ENCODE measurements at places on chromosomes 4 and X. TPM values are rescaled to one million over a fixed set of nuclear protein-coding genes. Genes with fewer than 3 reads are reported as not detected.

The PROM1 gene
- 36.5 TPM for polyA plus RNA-seq

The FRAS1 gene
- 83.3 TPM for polyA plus RNA-seq

The OTUD6A gene
- polyA plus RNA-seq, result not detected

The SH3D19 gene
- polyA plus RNA-seq, result 27.5 TPM

The PABPC5 gene
- 5.3 TPM for polyA plus RNA-seq

DNA sequence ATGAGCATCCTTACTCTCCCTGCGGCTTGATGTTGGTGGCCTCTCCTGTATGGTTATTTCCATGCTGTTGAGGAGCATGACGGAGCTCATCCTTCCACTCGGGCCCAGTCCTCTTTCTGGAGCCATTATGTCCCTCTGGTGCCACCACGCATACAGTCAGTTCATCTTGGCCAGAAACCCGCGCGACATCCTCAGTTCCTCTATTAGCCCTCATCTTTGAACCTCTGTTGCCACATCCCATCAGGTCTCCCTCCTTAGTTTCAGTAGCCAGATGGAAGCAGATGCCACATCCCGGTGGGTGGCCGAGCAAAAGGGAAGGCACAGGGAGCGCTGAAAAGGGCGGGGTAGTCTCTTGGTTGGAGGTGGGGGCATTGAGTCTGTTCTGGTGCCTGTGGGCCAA lies 4.6 kb downstream of the LOC101059915 start:
- DNase-seq, result no peak

DNA sequence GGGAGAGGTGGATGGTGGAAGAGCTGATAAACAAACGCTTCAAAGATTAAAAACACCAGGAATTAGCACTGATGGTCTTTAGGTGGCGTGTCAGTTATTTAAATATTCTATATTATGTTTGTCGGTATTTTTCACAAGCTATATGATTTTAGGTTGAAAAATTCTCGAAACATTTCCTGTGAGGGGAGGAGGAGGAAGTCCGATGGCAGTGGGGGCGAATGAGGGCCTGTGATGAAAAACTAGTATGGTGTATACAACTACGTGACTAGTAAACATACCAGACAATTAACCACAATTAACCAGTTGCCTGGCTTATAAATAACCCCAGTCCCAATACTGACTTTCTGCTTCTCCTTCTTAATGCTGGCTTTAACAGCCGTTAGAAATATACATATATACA lies 595 bp upstream of the NAP1L2 start:
- DNase-seq, result no peak

DNA sequence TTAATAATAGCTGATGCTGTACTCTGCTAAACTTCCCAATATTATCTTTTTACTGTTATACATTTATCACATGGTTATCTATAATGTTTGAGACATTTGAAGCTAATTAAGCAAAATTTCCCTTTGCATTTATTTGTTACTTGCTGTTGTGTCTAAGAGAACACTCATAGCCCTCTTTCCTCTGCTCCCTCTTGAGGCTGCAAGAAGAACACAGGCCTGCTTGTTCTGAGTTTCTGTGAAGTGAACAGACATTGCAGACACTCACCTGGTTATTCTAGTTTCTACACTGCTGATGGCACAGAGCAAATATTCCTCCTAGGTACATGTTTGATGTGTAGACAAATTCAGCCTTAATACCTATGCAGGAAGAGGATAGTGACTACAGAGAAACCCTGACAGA lies 367.8 kb downstream of the GASK1B start:
- no peak for DNase-seq

GRCh38 chr4:121199742-121200561 lies 35.8 kb upstream of the TNIP3 start:
- DNase-seq, result no peak

DNA sequence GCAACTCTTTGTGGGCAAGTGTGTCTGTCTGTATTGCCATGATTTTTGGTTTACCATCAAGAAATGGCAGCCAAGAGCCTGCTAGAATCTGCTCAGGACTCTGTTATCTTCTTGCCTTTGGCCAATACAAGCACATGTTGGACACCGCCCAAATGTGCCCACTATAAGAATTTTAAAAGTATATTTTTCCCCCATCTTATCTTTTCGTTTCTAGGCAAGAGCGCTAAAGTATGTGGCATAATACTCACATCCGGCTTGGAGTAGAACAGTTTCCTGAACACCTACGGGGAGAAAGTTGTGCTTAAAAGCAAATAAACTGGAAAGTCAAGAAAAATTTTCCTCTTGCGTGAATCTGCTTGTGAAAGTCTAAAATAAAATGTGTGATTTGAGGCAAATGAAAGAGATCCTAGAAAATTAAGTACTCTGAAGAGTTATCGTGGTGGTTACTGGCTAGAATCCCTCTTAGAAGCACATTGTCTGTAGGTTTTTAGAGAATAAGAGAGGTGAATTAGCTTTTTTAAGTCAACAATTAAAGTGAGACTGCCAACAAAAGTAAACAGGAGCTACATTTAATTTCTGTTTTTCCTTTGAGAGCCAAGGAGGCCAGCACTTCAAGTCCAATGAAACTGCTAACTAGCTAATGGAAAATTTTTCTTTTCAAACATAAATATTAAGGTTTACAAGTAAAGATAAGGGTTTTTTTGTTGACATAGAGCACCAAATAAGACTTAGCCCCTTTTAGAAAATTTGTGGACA lies 220.2 kb downstream of the SOWAHB start:
- no peak for DNase-seq

DNA sequence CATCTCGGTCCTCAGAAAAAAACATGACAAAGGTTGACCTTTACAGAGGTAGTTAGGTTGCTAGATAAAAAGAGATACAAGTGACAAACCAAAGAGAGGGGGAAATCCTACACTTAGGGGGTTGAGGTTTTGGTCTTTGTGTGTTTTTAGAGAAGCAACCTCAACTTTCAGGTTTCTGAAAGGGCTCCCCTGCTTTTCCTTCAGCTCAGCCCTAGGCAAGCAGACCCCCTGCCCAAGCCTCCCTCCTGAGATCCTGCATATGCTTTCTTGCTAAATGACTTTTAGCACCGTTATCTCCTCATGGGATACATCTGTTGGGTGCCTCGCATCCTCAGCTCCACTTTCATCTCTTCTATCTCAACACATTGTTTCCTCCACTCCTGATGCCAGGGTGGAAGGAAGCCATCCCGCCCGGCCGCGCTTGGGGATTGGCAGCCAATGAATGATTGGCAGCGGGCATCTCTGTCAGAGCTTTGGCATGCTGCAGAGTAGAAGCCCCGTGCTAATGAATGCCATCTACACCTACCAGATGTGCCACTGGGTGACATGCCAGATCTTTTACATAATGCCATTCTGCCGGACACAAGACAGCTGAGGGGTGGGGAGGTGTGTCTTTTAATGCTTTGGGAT lies 15.0 kb upstream of the PRDM8 start:
- DNase-seq, result no peak

DNA sequence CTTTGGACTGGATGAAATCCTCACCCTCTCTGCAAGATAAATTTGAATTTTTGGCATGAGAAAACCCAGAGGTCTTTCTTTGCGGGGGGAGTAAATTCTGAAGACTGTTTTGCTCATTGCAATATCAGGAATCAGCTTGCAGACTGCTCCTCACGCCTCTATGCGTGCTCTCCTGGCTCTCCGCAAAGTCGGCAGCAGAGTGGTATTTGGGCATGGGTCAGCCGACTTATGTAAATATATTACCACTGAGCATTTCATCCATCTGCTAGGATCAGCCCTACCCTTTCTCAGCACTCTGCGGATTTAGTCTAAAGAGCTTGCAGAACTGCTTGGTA lies 288.0 kb downstream of the ASMT start:
- DNase-seq, result no peak

DNA sequence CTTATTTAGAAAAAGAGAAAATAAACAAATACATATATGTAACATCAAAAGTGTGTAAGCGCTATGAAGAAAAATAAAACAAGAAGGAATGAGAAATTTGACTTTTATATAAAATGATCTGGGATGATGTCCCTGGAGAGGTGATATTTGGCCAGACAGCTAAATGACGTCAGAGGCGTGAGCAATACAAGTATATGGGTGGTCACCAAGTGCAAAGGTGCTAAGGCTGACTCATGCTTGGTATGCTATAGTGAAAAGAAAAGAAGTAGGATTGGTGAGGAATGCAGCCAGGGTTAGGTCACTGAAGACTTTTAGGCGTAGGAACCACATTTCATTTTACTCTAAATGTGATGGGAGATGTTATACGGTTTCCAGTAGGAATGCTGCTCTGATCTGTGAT lies 1049.1 kb upstream of the TENM3 start:
- no peak for DNase-seq

GRCh38 chr4:123409334-123409733 lies 12.7 kb downstream of the SPRY1 start:
- DNase-seq, result no peak

DNA sequence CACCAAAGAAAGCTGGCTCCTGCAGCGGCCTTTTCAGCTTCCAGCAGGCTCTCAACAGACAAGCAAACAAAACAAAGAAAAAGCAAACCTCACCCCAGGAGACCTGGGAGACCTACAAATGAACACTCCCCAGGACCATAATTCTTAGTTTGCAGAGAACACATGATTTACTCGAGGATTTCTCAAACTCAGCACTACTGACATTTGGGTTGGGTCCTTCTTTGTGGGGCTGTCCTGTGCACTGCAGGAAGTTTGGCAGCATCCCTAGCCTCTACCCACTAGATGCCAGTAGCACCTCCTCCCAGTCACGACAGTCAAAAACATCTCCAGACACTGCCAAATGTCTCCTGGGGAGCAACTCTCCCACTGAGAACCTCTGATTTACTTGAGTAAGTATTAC lies 21.9 kb downstream of the APOO start:
- no peak for DNase-seq

DNA sequence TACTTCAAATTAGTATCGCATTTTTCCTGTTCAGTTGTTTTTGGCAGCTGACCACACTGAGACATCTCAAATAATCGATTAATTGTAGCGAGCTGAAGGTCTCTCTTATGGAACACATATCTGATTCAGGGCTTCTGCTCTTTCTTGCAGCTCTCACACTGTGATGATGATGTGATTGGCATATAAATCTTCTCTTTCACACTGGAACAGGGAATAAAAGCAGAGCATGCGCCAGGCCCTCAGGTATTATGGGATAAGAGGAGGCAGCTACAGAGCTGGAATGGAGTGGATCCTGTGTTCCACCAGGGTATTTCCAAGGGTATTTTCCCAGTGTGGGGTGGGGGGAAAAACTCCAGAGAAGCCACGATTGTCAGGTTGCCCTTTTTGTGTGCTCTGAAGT lies 265.4 kb upstream of the CASK start:
- no peak for DNase-seq
